ENCODE measurements at places on chromosomes 7 and 10. TPM values are rescaled to one million over a fixed set of nuclear protein-coding genes. Genes with fewer than 3 reads are reported as not detected.

The LIPF gene
- total RNA-seq, result not detected

The LRMDA gene
- not detected for total RNA-seq

The DNAJC30 gene
- 4.3 TPM for total RNA-seq

The PTN gene
- total RNA-seq, result not detected

The ASZ1 gene
- not detected for total RNA-seq

- peaks cover 9% of the 10 kb centered on the region for H3K4me1 ChIP-seq
- no peaks in the 10 kb centered on the region for H3K27me3 ChIP-seq
- peaks cover 15% of the 10 kb centered on the region for H3K36me3 ChIP-seq
- H3K4me3 ChIP-seq, result no peak overlapping the region
- no peak overlapping the region for H3K27ac ChIP-seq
Measured at GRCh38 chr10:1074748-1075308, 18.6 kb downstream of the WDR37 start.

GRCh38 chr7:110372685-110373084, 718.2 kb upstream of the LRRN3 start:
- no peak for DNase-seq
- H3K36me3 ChIP-seq, result no peaks in the 10 kb centered on the region
- no peaks in the 10 kb centered on the region for H3K27me3 ChIP-seq
- H3K4me1 ChIP-seq, result no peaks in the 10 kb centered on the region
- H3K4me3 ChIP-seq, result no peak overlapping the region

GRCh38 chr7:101538596-101539459, 90.3 kb downstream of the MYL10 start:
- DNase-seq, result peak; percentile 47
- H3K27me3 ChIP-seq, result no peaks in the 10 kb centered on the region
- no peak overlapping the region for H3K27ac ChIP-seq
- H3K4me1 ChIP-seq, result no peaks in the 10 kb centered on the region
- H3K36me3 ChIP-seq, result no peaks in the 10 kb centered on the region

GRCh38 chr10:132407243-132407746, 10.3 kb downstream of the PWWP2B start:
- peaks cover 8% of the 10 kb centered on the region for H3K4me1 ChIP-seq
- no peak for DNase-seq
- no peak overlapping the region for H3K27ac ChIP-seq

DNA sequence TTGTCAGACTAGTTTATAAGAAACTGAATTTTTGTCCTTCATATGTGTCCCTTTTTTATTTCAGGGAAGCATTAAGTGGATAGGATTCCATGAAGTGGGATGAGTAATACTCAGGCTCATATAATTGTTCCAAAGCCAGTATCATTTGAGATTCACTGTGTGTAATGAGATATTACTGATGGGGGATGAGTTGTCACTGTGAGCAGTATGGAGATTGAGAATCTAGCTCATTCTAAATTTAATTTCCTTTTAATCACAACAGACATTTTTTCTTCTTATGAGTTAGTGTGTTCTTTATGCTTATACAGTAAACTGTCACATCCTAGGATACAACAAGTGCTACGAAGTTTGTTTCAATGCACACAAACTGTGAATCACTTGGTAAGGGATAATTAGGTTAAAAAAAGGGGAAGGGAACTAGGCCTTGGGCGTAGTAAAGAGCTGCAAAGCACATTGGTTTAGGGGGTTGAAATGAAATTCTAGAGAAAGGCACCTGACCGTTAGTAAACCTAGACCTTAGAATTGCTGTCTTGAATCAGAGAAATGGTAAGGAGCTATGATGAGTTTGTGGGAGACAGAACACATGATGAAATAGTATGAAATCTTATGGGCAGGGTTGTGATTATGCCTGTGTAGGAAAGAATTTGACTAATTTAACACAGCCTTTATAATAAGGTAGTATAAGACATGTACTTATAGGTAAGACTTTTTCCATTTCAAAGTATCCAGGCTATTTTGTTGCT, 153.4 kb downstream of the MLLT10 start:
- peaks cover 23% of the 10 kb centered on the region for H3K4me1 ChIP-seq
- no peak for DNase-seq
- H3K36me3 ChIP-seq, result peaks cover 11% of the 10 kb centered on the region
- H3K27me3 ChIP-seq, result no peaks in the 10 kb centered on the region
- peak overlapping the region; percentile 21 for H3K4me3 ChIP-seq

DNA sequence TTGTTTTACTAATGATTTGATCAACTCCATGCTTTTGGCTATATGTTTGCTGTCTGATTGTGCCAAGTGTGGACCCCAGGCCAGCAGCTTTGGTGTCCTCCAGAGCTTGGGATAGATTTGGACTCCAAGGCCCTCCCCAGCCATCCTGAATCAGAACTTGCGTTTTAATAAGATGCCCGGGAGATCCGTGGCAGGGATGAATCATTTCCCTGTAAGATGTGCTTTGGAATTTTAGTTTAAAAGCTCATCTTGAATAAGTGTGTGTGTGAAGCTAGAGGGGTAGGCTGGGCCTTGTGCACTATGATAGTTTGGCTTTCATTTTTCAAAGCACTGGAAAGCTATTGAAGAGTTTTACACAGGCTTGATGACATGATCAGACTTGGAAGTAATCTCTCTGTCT, 66.2 kb upstream of the SDK1 start:
- H3K4me1 ChIP-seq, result peaks cover 6% of the 10 kb centered on the region
- H3K4me3 ChIP-seq, result no peak overlapping the region
- DNase-seq, result no peak
- peaks cover 7% of the 10 kb centered on the region for H3K27me3 ChIP-seq

DNA sequence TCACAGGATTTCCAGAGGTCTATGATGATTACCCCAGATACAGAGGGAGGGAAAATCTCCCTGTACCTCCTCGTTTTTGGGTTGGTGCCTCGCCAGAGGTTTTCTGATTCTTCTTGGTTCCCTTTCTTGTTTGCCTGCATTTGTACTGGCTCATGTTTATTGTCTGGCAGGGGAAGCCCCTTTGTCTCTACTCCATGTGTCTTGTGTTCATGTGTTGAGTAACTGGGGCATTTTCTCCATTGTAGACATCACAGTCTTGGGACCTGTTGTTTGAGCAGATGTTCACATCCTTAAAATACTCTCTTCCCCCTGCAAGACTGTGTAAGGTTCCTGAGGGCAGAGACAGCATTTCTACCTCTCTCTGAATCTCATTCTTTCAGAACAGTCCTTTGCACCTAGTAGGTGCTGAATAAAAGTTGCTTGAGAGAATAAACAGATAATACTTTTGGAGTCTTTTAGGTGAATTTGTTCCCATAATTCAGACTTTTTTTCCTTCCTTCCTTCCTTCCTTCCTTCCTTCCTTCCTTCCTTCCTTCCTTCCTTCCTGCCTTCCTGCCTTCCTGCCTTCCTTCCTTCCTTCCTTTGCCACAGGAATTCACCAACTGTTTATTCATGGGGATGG, 25.1 kb downstream of the CDK14 start:
- no peak overlapping the region for H3K27ac ChIP-seq
- DNase-seq, result no peak
- H3K4me3 ChIP-seq, result no peak overlapping the region
- H3K27me3 ChIP-seq, result peaks cover 14% of the 10 kb centered on the region
- H3K36me3 ChIP-seq, result no peaks in the 10 kb centered on the region

DNA sequence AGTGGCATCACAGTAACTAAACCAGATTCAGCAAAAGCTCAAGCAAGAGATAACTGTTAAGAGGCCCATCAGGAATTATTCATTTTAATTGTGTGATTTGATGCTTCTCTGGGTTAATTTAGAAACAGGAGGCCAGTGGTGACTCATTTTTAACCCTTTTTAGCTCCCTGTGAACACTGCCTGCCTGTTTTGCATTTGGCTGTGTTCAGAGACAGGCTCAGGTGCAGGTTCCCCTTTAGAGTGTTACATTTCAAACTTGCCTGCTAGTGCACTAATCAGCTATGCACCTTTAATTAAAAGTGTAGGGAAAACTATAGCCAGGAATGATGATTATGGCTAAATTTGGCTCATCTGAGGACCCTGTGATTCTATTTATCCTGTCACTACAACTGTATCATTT, 6.5 kb downstream of the STAMBPL1 start:
- peaks cover 94% of the 10 kb centered on the region for H3K4me1 ChIP-seq
- no peaks in the 10 kb centered on the region for H3K27me3 ChIP-seq
- peak; percentile 40 for DNase-seq

DNA sequence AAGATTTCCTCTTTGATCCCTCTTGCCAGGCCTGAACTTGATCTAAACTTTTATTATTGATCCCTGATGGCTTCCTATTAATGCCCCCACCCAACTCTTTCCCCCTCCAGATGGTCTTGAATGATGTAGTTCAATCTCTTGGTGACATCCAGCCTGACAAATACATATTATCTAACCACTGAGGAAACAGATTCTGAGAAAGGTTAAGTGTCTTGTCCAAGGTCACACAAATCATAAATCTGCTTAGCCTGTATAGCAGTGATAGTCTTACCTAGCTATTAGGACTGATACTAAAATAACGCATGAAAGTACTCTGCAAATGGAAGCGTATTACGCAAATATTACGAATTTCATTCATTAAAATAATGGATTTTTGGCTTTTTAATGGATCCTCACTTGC, 22.7 kb downstream of the STEAP1B start:
- no peaks in the 10 kb centered on the region for H3K36me3 ChIP-seq
- no peak for DNase-seq
- no peak overlapping the region for H3K4me3 ChIP-seq
- no peak overlapping the region for H3K27ac ChIP-seq
- no peaks in the 10 kb centered on the region for H3K4me1 ChIP-seq

DNA sequence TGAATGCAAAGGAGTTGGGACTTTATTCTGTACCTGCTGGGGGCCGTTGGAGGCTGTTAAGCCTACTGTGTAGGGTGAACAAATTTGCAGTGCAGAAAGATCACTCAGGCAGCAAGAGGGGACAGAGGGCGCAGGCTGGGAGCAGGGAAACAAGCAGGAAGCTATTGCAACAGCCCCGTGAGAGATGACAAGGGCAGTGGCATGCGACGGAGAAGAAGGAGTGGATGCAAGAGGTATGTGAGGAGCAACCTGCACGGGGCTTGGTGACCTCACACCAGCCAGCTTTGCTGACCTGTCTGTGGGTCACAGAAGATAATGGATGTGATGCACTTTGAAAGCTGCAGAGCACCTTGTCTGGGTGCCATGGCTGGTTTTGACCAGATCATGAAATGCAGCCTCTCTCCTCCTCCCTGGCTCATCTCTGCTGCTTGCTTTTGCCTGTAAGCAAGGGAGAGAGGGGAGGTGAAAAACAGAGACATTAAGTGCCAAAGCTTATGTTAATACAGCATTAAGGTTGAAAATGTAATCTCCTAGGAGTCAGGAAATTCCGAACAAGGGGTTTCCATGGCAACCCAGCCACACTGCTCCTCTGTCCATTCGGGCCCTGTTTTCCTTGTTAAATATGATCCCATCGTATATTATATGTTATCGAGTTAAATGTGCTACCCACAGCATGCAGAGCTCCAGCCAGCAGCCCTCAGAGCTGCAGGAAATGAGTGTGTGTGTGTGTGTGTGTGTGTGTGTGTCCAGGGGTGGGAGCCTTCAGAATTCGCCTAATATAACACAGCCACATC, 314.3 kb upstream of the ZMIZ1 start:
- no peak for DNase-seq
- no peaks in the 10 kb centered on the region for H3K36me3 ChIP-seq
- H3K27me3 ChIP-seq, result peaks cover 28% of the 10 kb centered on the region
- peaks cover 11% of the 10 kb centered on the region for H3K4me1 ChIP-seq
- no peak overlapping the region for H3K4me3 ChIP-seq
- no peak overlapping the region for H3K27ac ChIP-seq

Data from activated T-cell treated with anti-CD3 and anti-CD28 coated beads, Interleukin-2, amount 50 U/mL, for 72 hours (primary cell).